ENCODE measurements at places on chromosomes 2 and 18. TPM values are rescaled to one million over a fixed set of nuclear protein-coding genes. Genes with fewer than 3 reads are reported as not detected.

DNA sequence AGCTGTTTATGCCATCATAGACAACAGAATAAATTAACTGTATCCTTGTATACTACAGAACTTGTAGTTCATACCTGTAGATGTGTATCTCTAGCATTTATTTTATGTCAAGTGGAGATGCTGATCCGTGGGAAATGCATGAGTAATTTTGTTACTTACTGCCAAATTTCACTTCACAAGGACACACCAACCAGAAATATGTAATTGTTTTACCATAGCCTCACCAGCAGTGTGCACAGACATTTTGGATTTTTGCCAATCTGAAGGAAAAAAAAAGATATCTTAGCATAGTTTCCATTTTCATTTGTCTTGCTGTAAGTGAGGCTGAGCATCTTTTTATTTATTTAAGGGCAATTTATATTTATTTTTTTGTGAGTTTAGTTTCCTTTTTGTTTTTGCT, 265.1 kb upstream of the OSR1 start:
- DNase-seq: no peak

- DNase-seq: no peak
Observed at GRCh38 chr18:3305354-3305762, 43.4 kb downstream of the MYL12B start.

DNA sequence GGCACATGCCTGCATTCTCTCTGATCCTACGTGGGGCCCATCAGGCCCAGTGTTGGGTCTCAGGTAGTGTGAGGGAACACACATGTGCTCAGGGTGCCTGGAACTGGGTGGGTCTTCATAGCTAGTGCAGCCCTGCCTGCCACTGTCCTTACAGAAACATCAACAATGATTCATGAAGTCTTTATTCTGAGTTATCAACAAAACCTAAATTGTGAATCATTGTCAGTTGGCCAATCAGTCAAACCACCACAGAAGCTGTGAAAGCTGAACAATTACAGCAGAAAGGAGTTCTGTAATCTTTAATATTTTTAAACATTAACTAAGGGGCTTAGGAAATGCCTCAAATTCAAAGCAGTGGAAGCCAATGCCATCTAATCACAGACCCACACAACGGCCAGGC, 82.8 kb upstream of the ZNF521 start:
- DNase-seq: no peak

DNA sequence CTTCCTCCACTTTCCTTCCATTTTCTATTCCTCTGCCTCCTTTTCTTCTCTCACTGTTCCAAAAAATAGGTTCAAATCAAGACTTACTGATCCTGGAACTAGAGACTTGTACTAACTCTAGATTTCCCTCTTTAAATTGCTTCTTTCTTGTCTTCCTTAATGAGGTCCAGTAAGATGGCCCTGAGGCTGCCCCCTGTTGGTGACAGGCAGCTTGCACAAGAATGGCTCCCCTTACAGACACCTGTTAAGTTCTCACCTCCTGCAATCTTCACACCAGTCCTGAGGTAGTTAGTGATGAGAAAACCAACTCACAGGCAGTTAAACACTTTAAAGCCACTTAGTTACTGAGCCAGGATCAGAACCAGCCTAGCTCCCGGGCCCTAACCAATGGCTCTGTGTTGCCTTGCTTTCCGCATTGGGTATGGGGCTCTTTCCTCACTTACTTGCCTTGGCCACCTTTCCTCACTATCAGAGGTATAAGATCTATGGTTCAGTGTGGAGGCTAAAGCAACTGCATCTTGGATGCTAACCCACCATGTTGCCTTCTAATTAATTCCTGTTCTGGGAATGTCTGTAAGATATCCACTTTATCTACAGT, 130.6 kb downstream of the AKAIN1 start:
- DNase-seq: no peak

DNA sequence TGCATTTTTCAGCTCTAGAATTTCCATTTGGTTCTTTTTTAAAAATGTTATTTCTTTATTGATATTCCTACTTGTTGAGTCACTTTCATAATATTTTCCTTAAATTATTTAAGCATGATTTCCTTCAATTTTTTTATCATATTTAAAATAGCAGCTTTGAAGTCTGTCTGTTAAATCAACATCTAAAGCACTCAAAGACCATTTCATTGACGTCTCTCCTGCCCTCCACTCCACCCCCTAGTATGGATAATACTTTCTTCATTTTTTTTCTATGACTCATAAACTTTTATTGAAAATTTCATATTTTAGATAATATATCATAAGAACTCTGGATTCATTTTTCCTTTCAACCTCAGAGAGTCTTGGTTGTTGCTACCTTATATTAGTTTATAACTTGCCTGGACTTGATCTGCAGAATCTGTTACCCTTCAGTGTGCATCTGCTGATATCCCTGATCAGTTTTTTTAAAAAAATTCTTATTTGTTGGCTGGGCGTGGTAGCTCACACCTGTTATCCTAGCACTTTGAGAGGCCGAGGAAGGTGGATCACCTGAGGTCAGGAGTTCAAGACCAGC, 59.0 kb upstream of the ZNF396 start:
- DNase-seq: no peak

DNA sequence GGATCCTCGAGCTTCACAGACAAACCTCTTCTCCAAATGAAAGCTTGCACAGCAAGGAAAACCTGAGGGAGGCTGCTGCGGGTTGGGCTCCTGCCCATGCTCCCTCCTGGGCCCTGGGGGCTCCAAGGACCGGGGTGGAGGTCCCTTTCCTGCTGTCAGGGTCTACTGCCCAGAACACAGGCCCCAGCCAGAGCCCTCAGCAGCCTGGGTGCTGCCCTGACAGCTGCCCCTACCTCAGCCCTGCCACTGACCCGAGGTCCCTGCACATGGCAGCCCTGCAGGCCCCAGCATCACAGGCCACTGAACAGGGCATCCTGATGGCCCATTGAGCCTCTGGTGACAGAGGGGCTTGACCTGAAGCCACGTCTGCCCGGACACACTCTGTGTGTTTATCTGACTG, 41.0 kb downstream of the CROCC2 start:
- no peak for DNase-seq

- DNase-seq: no peak
Observed at GRCh38 chr2:206521612-206522011, 78.3 kb downstream of the ADAM23 start.

GKN1 gene
- not detected for polyA plus RNA-seq

All from right renal pelvis (tissue), 4 donors.